Activated CD8-positive, alpha-beta T cell treated with anti-CD3 and anti-CD28 coated beads for 36 hours (primary cell): ENCODE measurements at places on chromosomes 7 and 10.
A peak's percentile ranks its signal among the peaks of the same experiment; 100 is the strongest.

DNA sequence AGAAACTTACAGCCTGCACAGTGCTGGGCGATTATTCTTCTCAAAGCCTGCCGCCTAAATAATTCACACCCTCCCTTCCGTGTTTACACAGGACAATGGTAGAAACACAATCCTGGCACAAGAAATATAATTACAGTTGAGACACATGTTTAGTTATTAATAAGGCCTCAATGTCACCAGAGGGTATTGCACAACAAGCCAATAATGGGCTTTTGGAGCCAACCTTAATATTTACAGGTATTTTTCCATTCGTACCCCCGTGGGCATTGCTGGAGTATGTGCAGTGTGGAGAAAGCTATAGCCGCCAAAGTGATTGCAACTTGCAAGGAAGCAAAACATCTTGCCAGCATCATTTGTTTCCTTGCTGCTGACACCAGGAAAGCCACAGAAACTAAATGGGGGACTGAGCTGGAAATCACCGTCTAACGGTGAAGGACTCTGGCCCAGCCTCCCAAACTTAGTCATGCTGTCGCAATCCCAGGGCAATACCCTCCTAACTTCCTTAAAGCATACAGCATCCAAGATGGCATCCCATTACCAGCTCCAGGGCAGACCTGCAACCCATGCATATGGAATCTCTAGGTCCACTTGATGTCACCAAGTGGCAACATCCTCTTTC, 8.6 kb downstream of the CALN1 start:
- no peak for DNase-seq

DNA sequence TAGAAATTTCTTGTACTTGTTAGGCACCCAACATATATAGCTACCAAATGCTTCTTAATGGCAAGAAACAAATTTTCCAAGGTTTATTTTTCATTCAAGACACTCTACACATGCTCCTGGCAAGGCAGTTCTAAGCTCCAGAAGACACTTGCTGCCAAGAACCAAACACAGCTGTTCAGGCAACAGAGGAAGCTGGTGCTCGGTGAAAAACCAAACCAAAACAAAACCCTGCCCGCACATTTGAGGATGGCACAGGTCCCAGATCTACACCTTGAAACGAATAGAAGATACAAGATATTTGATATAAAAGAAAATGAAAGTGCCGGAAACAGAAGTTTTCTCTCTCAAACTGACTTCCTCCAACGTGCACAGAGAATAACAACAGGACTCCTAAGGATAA, 4.9 kb upstream of the DNTT start:
- peak; percentile 21 for DNase-seq

- no peak for DNase-seq
Measured at GRCh38 chr10:7340179-7340874, 70.5 kb downstream of the SFMBT2 start.

DNA sequence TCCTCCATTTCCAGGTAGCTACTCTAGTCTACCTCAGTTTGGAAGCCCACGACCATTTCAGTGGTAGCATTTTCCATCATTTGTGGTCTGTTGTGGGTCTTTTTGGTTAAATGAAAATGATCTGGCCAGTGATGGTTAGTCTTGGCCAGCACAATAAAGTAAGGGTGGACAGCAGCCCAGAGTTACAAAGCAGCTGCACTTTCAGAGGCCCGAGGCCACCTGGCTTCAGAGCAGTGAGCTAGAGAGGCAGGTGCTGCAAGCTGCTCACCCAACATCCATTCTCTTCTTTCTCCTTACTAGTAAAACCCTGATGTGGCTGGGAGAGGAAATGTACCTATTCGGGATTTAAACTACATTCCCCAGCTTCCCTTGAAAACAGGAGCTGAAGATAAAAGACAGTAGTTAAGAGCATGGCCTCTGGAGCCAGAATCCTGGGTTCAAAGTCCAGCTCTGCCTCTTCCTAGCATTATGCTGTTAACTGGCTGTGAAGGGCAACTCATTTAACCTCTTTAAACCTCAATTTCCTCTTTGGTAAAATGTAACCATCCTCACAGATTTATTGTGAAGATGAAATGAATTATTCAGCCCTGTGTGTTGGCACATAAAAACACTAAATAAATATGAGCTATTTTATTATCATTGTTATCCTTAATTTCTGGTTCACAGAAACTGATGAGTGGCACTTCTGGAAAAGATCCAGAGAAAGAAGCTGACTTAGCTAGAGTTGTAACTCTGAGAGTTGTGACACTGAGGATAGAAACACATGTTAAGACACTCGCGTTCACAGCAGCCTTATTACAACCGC, 517.4 kb downstream of the PARD3 start:
- DNase-seq = no peak

- no peak for DNase-seq
Measured at GRCh38 chr10:15954188-15954587, 93.9 kb upstream of the MINDY3 start.

DNA sequence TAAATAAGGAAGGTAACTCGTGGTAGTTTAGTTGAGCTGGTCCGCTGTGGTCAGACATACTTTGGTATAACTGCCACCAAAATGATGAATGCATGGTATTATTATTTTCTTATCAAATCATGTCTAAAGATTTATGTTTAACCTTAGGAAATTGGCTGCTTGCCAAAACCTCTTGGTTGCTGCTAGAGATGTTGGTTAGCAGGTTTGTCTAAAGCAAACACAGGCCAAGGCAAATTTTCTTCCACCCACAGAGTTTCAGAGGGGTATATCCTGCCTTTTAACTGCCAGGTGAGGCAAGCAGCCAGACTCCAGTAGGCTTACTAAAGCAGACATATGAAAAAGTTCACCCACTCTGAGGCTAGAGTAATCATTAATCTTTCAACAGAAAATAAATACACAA, 101.4 kb downstream of the SEMA3E start:
- DNase-seq = no peak

- DNase-seq = no peak
Measured at GRCh38 chr7:254337-255037, 35.5 kb upstream of the FOXL3 start.

- DNase-seq = no peak
Measured at GRCh38 chr7:126780993-126781392, 471.7 kb downstream of the GRM8 start.

DNA sequence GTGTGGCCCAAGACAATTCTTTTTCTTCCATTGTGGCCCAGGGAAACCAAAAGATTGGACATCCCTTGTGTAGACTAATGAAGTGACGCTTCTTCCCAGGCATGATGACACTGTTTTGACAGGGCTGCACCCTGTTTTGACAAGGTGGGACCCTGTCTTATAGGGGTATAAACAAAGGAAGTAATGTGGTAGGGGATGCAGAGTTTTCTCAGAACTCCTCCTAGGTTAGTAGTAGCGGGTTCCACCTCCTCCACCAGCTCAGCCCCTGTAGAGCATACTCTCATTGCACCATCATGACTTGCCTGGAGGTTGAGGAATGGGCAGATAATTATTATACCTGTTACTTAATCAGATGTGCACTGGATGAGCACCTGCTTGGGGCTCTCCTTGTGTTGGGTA, 123.1 kb downstream of the CCNY start:
- peak; percentile 26 for DNase-seq

GRCh38 chr7:82598958-82599357, 155.4 kb upstream of the CACNA2D1 start:
- DNase-seq = no peak

- peak; percentile 48 for DNase-seq
Measured at GRCh38 chr10:128103229-128103714, 23.0 kb downstream of the MKI67 start.

DNA sequence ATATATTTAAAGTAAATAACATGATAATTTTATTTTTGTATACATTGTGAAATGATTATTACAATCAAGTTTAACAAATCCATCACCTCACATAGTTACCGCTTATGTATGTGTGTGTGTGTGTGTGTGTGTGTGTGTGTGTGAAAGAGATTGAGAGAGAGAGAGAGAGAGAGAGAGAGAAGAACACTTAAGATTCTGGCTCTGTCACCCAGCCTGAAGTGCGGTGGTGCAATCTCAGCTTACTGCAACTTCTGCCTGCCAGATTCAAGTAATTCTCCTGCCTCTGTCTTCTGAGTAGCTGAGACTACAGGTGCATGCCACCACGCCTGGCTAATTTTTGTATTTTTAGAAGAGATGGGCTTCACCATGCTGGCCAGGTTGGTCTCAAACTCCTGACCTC, 17.8 kb downstream of the LYZL1 start:
- no peak for DNase-seq

- DNase-seq = no peak
Measured at GRCh38 chr7:33201821-33202220, 72.5 kb downstream of the BBS9 start.

- DNase-seq = no peak
Measured at GRCh38 chr7:131548371-131548770, 8.1 kb downstream of the PODXL start.

- DNase-seq = no peak
Measured at GRCh38 chr7:138556771-138557484, 96.9 kb downstream of the TRIM24 start.

- DNase-seq = peak; percentile 56
Measured at GRCh38 chr7:2760098-2760889, 72.3 kb downstream of the AMZ1 start.

GRCh38 chr7:102039706-102040105, 222.3 kb downstream of the CUX1 start:
- no peak for DNase-seq

DNA sequence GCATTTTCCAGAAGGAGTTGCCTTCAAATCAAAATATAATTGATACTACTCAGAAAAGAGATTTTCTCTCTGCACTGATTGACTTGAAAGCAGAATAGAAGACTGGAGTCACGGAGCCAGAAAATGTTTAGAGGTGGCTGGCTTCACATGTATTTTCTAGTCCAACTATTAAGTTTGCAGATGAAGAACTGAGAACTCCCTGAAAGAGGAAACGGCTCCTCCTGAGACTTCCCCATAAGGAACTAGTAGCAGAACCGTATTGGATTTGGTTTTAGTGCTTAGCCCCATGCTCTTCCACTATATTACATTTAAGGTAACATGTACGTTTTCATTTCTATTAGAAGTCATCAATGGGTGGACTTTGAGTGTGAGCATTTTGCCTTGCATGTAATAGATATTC, 946.3 kb downstream of the CNTNAP2 start:
- no peak for DNase-seq

DNA sequence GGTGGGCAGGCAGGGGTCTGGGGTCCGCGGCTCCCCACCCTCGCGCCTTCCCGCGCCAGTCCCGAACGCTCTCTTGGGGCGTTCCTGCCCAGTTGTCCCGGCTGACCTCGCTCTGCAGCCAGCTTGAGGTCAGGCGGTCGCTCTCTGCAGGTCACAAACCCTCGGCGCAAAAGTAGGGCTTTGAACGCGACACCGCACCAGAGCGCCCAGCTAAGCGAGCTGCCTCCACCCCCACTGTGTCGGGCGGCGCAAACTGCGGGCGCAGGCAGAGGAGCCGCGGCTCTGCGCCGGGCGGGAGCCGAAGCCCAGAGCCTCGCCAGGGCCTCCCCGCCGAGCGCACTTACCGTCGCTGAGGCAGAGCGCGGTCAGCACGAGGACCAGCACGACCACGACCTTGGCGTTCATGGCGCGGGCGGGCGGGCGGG, 284 bp downstream of the CXCL12 start:
- no peak for DNase-seq

GRCh38 chr7:123754271-123754871, 5.6 kb upstream of the WASL start:
- no peak for DNase-seq

DNA sequence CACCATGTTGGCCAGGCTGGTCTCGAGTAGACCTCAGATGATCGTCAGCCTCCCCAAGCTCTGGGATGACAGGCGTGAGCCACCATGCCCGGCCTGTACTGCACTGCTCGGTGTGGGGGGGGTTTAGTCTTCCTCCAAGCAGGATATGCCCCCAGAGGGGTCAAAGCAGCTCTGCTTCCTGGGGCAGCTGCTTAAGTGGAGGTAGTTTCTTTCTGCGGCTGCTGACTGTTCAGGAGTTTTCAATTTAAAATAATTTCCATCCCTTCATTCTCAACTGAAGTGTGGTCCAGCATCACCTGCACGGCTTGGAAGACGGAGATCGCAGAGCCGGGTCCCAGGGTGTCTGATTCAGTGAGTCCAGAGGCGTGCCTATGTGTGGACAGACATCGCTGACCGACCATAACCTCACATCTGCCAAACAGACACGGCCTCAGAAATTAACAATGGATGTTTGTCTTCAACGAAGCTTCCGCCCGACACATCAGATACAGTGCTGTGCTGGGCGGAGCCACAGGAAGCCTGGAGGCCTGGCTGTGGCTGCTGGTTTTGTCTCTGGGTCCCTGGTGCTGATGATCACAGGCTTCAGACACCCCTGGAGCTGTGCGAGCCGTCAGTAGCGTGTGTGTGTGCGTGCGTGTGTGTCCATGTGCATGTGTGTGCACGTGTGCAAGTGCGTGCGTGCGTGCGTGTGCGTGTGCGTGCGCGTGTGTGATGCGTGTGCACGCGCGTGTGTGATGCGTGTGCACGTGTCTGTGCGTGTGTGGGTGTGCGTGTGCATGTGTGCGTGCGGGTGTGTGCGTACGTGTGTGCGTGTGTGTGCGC, 226.5 kb upstream of the PITRM1 start:
- no peak for DNase-seq

DNA sequence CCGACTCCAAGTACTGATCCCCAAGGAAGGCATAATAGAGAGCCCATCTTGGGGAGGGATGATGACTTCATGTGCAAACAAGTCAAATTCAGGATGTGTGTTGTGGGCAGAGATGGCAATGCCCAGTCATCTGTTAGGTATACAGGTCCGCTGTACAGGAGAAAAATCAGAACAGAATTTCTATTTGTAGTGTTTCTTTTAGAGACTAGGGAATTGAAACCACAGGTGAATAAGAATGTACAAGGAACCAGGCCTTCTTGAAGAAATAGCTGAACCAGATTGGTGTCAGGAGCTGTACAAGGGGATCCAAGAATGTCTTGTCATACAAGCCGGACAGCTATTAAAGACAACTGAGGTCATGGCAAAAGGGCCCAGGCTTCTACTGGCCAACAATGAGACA, 147.9 kb downstream of the PFKFB3 start:
- no peak for DNase-seq

DNA sequence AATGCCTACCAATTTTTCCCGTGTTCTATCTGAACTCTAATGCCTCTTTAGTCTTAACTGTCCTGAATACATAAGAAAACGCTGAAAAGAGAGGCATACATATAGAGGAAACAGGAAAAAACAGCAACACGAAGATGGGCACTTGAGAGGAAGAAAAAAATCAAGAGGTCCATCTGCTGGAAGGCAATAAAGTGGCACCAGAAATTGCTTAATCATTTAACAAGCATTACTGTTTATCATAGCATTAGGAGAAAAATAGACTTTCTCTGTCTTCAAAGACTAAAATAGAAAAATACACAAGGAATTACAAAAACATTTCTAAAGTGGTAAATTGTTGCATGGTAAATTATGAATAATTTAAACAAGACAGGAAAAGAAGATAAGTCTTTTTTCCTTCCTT, 35.0 kb downstream of the NSUN6 start:
- DNase-seq = no peak

GRCh38 chr10:21423338-21423737, 102.1 kb downstream of the SKIDA1 start:
- no peak for DNase-seq
